Activated T-helper 1 cell treated with anti-CD3 and anti-CD28 coated beads, Interleukin-12 subunit alpha, Interleukin-12 subunit beta, Interleukin-2, Interleukin-4 antibody, amounts not matched to agents 30 ng/mL and 10 ng/mL and 1 ng/mL, durations not matched to agents 14 hours and 24 hours and 36 hours (primary cell): ENCODE measurements at places on chromosomes 5 and 9. TPM values are rescaled to one million over a fixed set of nuclear protein-coding genes. Genes with fewer than 3 reads are reported as not detected.

DNA sequence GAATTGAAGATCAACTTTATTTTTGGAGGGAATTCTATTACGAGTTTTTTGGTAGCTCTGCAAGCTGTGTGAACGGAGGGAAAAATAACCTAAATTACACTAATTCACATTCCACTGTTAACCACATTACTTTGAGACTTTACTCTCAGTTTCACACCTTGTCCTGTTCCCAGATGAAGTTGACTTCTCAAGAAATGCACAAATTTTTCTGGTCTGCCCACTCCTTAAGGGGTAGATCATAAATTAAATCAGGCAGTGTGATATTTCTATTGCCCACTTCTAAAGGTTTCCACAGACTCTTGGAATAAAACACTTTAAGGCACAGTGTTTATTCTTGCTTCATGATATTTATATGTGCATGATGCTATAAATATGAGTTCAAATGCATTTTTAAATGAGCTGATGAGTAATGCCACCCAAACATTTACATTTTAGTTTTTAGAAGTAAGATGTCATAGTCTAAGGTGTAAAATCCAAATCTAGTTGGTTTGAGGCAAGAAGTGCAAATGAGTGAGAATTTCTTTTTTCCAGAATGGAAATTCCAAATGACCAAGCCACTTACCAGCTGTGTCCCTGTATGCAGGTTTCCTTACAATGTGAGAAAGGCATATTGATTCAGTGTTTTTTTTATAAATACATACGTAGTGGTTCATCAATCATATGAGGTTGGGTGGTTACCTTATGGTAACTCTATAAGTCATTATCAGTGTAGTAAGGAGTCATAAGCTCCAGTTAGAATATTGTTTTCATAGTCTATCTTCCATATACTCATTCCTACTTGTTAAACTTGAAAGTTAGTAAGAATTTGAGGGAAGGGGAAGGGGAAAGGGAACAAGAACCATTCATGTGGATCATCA is 437.7 kb upstream of the MEF2C start:
- H3K27ac ChIP-seq: no peak overlapping the region
- no peak overlapping the region for H3K4me3 ChIP-seq
- H3K27me3 ChIP-seq: no peaks in the 10 kb centered on the region
- DNase-seq: no peak

Gene SVEP1
- not detected in 2 replicates for total RNA-seq

Gene PCDHB8
- not detected in 2 replicates for total RNA-seq

- no peak overlapping the region for H3K4me3 ChIP-seq
- no peak for DNase-seq
- peaks cover 3% of the 10 kb centered on the region for H3K27me3 ChIP-seq
- no peaks in the 10 kb centered on the region for H3K36me3 ChIP-seq
- peaks cover 9% of the 10 kb centered on the region for H3K4me1 ChIP-seq
Measured at GRCh38 chr9:87372356-87372851, 125.3 kb upstream of the DAPK1 start.
